A549 treated with ZK216348 at 1 μM for 4 hours (cell line): ENCODE measurements at places on chromosomes 12 and 14. TPM values are rescaled to one million over a fixed set of nuclear protein-coding genes. Genes with fewer than 3 reads are reported as not detected.

LAG3 gene
- 0.79 to 2.2 TPM (median 1.6 TPM) in 5 replicates for total RNA-seq

PIWIL1 gene
- not detected in 5 replicates for total RNA-seq

HNF1A gene
- 2.8 to 6.8 TPM (median 5.6 TPM) in 5 replicates for total RNA-seq

CSRP2 gene
- 21.4 to 26.5 TPM (median 21.9 TPM) in 5 replicates for total RNA-seq

LRP1-AS gene
- total RNA-seq, result not detected in 5 replicates

KRT78 gene
- 0.24 TPM in 1 of 5 replicates, not detected in the others for total RNA-seq

RNASE4 gene
- total RNA-seq, result 4.3 to 9.6 TPM (median 7.4 TPM) in 5 replicates

ZFHX2 gene
- total RNA-seq, result 0.85 to 1.8 TPM (median 1.3 TPM) in 5 replicates

COPZ1 gene
- 216 to 353 TPM (median 233 TPM) in 5 replicates for total RNA-seq

P2RX7 gene
- total RNA-seq, result not detected in 5 replicates

RASSF9 gene
- total RNA-seq, result 0.39 to 1.0 TPM (median 0.88 TPM) in 5 replicates

TBX5 gene
- total RNA-seq, result not detected in 5 replicates

SIX1 gene
- 4.8 to 7.9 TPM (median 7.8 TPM) in 5 replicates for total RNA-seq

TMEM30B gene
- total RNA-seq, result 0.09 to 0.49 TPM (median 0.20 TPM) in 5 replicates

RECQL gene
- 41.3 to 77.5 TPM (median 63.1 TPM) in 5 replicates for total RNA-seq

AKAP5 gene
- total RNA-seq, result 0.27 to 0.68 TPM (median 0.41 TPM) in 5 replicates

OAS2 gene
- total RNA-seq, result 0.16 to 0.44 TPM (median 0.28 TPM) in 5 replicates

TC2N gene
- 0.51 to 0.85 TPM (median 0.84 TPM) in 5 replicates for total RNA-seq

AACS gene
- 12.1 to 21.6 TPM (median 18.0 TPM) in 5 replicates for total RNA-seq

GLS2 gene
- 0.12 to 1.5 TPM (median 0.27 TPM) in 3 of 5 replicates, not detected in the others for total RNA-seq

ENDOU gene
- 0.18 TPM in 1 of 5 replicates, not detected in the others for total RNA-seq

RD3L gene
- not detected in 5 replicates for total RNA-seq

ATF7 gene
- total RNA-seq, result 17.8 to 26.2 TPM (median 19.5 TPM) in 5 replicates

CHMP4A gene
- total RNA-seq, result 76.7 to 107 TPM (median 84.4 TPM) in 5 replicates

FIGNL2 gene
- 0.14 to 0.36 TPM (median 0.34 TPM) in 5 replicates for total RNA-seq

SLC39A5 gene
- 0.21 TPM in 1 of 5 replicates, not detected in the others for total RNA-seq

ZNF891 gene
- total RNA-seq, result 0.24 to 0.41 TPM (median 0.40 TPM) in 5 replicates

CMTM5 gene
- not detected in 5 replicates for total RNA-seq

GLI1 gene
- total RNA-seq, result 3.9 to 8.8 TPM (median 7.3 TPM) in 5 replicates

TMEM132C gene
- not detected in 5 replicates for total RNA-seq

ALG10 gene
- 3.1 to 6.0 TPM (median 4.7 TPM) in 5 replicates for total RNA-seq

C3AR1 gene
- not detected in 5 replicates for total RNA-seq

COX8C gene
- total RNA-seq, result not detected in 5 replicates

SERPINA10 gene
- not detected in 5 replicates for total RNA-seq

MAP3K9 gene
- 4.3 to 6.5 TPM (median 5.4 TPM) in 5 replicates for total RNA-seq

TAS2R14 gene
- 0.47 to 0.77 TPM (median 0.56 TPM) in 5 replicates for total RNA-seq

KLRD1 gene
- not detected in 5 replicates for total RNA-seq

A2M gene
- total RNA-seq, result 0.47 TPM in 1 of 5 replicates, not detected in the others

PRB2 gene
- not detected in 5 replicates for total RNA-seq

LRCOL1 gene
- total RNA-seq, result not detected in 5 replicates

WSB2 gene
- 64.0 to 71.3 TPM (median 68.1 TPM) in 5 replicates for total RNA-seq

PZP gene
- not detected in 5 replicates for total RNA-seq

SLC4A8 gene
- 0.77 to 1.8 TPM (median 1.6 TPM) in 5 replicates for total RNA-seq

MGP gene
- 0.45 TPM in 1 of 5 replicates, not detected in the others for total RNA-seq

TROAP gene
- 75.1 to 98.9 TPM (median 85.1 TPM) in 5 replicates for total RNA-seq

GPR65 gene
- not detected in 5 replicates for total RNA-seq

FAM90A1 gene
- total RNA-seq, result 0.10 to 0.24 TPM (median 0.12 TPM) in 3 of 5 replicates, not detected in the others

ANO2 gene
- total RNA-seq, result not detected in 5 replicates

ACSS3 gene
- 0.04 to 0.06 TPM in 2 of 5 replicates, not detected in the others for total RNA-seq

OR6C2 gene
- not detected in 5 replicates for total RNA-seq

RHOJ gene
- total RNA-seq, result not detected in 5 replicates

EMP1 gene
- total RNA-seq, result 123 to 176 TPM (median 156 TPM) in 5 replicates

HCFC2 gene
- total RNA-seq, result 4.4 to 6.1 TPM (median 5.1 TPM) in 5 replicates

RND1 gene
- 7.4 to 10.7 TPM (median 8.7 TPM) in 5 replicates for total RNA-seq

SPX gene
- total RNA-seq, result 2.3 to 4.0 TPM (median 2.9 TPM) in 5 replicates

PRR4 gene
- total RNA-seq, result 1.2 to 2.5 TPM (median 1.9 TPM) in 5 replicates

SLCO1B1 gene
- 0.15 to 0.53 TPM (median 0.26 TPM) in 5 replicates for total RNA-seq

SLC17A8 gene
- 0.06 TPM in 1 of 5 replicates, not detected in the others for total RNA-seq
